ENCODE measurements at places on chromosomes 2 and 18. TPM values are rescaled to one million over a fixed set of nuclear protein-coding genes. Genes with fewer than 3 reads are reported as not detected.

The PPIG gene
- 32.7 TPM for total RNA-seq

- peak; percentile 74 for DNase-seq
These were observed 2.1 kb downstream of the MARCHF7 start for GRCh38 chr2:159714247-159714930.

The ABCG8 gene
- total RNA-seq = not detected

DNA sequence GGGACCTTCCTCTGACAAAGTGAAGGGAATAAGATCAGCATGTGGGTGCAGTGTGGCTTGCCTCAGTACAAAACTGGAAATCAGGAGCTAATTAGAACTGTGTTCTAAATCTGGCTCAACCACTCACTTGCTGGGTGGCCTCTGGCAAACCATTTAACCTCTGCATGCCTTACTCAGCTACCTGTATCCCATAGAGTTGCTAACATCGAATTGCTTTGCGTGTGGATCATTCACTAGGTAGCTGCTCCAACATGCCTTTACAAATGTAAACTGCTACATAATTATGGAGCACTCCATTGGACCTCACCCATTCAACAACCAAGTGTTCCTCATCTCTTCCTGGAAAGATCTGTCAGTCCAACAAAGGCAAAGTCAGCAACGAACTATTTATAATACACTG, 19.0 kb downstream of the PLEKHM3 start:
- no peak for DNase-seq

The ATOH8 gene
- total RNA-seq = 16.4 TPM
